Stimulated activated CD8-positive, alpha-beta memory T cell treated with anti-CD3 and anti-CD28 coated beads, Interleukin-2, amount 100 ng/mL, for 48 hours (primary cell): ENCODE measurements at places on chromosomes 1 and 21.

- DNase-seq: no peak
Measured at GRCh38 chr21:42687796-42688195, 34.4 kb downstream of the PDE9A start.

DNA sequence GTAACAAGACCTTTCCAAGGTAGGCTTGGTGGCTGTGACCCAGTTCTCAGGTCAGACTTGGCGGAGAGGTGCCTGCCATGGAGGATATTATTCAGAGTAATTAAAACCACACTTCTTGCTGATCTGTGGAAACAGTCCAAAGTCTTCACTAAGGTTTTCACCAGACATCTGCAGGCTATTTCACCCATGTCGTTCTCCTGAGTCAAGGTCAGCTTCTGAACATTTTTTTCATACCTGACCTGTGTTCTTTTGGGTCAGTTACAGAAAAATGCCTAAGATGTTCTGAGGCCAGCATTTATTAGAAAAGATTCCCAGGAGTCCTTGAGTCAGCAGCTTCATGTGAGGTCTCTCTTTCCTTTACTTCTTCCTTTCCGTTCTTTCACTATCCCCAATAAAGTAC, 54.9 kb downstream of the RGL1 start:
- no peak for DNase-seq

GRCh38 chr1:110668549-110668948, 6.2 kb downstream of the KCNA3 start:
- DNase-seq: no peak

DNA sequence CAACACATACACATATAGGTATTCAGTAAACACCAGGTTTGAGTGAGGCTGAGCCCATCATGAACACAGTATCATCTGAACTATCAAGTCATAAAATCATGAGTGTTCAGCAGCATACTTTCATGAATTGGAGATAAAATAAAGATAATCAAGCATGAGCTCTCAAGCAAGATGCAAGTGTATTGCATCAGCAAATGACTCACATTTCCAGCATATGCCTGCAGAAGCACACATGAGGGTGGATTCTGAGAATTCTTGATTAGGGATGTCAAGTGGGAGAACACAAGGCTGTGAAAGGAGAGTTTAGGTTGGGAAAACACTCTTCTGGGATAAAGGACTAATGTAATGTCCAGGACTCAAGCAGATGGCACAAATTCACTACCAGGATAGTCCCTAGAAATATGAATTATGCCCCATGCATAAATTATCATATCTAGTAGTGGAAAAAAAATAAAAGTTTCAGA, 299.2 kb downstream of the SRGAP2C start:
- DNase-seq: no peak

DNA sequence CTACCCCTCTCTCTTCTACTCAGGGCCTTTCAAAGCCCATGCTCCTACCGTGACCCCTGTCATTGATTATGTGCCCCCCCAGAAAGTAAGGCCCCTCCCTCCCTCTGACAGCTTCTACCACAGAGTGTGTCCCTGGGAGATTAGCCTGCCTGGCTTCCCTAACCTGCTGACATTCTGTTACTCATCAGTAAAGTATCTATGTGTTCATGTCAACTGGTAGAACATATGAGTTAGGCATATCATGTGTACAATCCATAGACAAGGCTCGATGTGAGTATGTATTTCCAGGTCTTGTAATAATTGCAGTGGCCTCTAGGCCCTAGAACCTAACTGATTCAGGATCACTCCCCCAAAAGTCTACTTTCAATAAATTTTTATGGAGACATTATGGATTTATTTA, 120.0 kb downstream of the GIPC2 start:
- no peak for DNase-seq

GRCh38 chr1:156624814-156625435, 5.7 kb downstream of the HAPLN2 start:
- no peak for DNase-seq

DNA sequence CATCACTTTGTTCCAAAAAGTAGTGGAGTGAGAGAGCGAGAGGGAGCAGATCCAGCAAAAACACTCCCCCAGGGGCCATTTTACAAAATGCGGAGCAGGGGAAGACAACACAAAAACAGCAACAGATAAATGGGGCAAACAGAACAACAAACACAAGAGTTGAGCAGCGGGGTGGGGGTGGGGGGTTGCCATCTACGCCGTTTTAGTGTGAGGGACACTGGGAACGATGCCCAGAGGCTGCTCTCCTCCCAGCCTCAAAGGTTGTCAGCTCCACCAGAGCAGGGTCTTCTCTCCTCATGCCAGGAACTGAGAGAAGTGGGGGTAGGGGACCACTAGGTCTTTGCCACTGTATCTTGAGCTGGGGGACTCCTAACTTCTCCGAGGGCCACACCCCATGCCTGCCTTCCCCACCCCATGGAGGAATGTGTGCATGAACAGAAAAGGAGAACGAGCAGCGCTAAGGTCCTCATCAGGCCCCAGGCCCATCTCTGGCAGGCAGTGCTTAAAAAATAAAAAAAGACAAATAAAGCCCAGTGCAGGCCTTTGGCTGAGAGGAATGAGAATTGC, 1.3 kb upstream of the PBXIP1 start:
- DNase-seq: no peak

- no peak for DNase-seq
Measured at GRCh38 chr1:156226116-156226538, 13.3 kb downstream of the PMF1 start.

DNA sequence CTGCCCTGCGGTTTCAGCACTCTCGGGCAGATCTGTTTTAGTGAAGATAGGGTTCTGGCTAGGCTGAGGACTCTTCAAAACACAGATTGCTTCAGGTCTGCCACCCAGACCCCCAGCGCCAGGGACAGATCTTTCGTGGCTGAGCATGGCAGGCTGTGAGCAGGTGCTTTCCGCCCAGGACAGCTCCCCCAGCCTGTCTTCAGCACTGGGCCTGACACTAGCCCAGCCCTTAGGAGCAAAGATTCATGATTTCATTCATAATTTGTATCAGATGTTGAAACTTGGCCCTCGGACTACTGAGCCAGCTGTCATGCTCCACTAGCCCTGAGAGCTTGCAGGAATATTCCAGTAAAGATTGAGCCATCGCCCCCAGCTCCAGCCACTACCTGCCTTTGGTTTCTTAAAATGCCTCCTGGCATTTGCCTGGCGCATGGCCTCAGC, 5.9 kb downstream of the ADPRS start:
- DNase-seq: no peak

DNA sequence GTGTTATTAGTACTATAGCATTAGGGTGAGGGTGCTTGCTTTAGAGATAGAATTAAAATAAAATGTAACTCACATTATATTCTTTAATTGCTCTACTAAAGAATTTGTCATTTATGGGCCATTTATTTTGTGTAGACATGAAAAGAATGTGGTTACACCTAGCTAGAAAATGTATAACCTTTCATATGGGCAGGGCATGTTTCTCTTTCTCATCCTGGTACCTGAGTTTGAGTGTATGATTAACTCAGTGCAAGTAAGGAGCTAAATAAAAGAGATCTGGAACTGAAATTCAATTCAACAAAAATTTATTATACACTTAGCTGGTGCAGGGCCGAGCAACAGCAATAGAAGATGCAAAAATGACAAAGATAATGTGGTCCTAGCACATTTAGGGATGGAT, 47.4 kb downstream of the MAP3K7CL start:
- no peak for DNase-seq

DNA sequence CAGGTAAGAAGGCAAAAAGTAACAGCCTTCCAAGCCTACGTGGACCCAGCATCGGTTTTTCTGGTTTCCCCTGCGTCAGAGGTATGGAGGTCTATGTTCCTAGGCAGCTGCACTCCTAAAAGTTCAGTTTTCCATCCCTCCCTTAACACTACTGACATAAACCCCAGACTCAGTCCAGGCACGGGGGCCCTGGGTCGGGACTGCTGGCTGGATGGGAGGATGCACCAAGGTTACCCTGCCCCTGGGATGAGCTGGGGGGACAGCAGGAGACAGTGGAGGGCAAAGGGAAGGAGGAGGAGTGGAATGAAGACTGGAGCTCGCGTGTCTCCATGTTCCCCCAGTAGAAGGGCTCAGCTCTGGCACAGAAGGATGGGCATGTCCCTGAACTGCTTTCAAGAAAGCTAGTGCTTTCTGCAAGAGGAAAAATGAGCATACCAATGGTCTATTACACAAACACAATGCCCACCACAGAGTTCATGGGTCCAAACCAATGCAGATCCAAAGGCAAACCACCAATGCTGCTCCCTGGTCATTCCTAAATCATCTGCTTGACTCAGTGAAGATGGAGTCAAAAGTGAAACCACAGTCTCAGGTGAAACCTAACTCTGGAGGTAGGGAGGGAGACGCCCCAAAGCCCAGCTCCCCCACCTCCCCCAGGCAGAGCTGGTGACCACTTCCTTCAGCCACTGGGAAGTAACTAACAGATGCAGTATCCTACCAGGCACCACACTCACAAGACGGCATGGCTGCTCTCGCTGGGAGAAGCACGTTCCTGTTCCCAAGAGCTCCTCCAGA, 54.9 kb downstream of the CD46 start:
- DNase-seq: no peak

- no peak for DNase-seq
Measured at GRCh38 chr1:220747437-220748088, 559 bp upstream of the MTARC2 start.

- no peak for DNase-seq
Measured at GRCh38 chr1:111720977-111721786, 18.0 kb downstream of the INKA2 start.

- DNase-seq: no peak
Measured at GRCh38 chr1:46303872-46304326, 401 bp downstream of the UQCRH start.

DNA sequence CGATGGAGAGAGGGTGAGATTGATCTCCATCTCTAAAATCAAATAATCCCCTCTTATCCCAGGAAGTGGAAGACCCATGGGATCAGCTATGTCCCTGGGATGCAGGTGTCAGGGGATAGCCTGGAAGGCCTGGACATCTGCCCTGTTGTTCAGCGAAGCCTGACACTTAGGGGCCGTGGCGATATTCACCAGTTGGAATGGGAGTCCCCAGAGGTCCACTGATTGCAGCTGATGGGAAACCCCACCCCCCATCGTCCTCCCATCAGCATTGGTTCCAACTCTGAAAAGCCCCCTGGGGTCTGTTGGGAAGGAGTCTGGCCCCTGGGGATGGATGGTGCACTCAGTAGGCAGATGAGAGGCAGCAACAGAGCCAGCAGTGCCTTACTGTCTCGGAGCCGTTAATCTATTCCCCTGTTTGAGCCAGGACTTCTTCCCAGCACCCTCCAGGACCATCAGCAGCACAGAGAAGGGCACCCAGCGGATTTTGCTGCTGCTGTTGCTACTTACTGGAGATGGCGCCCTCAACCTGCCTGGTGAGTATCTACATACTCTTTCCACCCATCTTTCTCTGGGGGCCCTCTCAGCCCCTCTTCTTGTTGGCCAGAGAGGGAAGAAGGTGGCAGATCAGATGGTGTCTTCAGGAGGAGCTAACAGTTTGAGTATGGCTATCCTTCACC, 13.4 kb downstream of the CATSPER4 start:
- no peak for DNase-seq

GRCh38 chr1:201028461-201028889, 5.0 kb upstream of the KIF21B start:
- no peak for DNase-seq
